ENCODE measurements at places on chromosomes 5 and 9.

DNA sequence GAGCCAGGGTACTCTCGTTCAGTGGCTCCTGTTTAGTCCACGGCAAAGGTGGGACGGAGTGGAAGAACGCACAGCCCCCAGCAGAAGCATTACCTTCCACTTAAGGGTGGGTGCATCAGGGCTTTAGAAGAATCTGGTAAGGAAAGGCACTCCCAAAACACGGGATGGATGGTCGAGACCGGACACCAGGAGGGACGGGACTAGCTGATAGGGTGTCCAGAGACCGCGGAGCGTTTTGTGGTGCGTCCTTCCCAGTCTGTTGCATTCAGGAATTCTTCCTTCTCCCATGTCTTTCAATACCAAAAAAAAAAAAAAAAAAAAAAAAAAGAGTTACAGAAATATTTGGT lies 545 bp upstream of the CTSV start:
- no peaks in the 10 kb centered on the region for H3K36me3 ChIP-seq
- peaks cover 2% of the 10 kb centered on the region for H3K4me1 ChIP-seq
- peaks cover 48% of the 10 kb centered on the region for H3K27me3 ChIP-seq
- no peak overlapping the region for H3K27ac ChIP-seq
- peak overlapping the region; percentile 85 for H3K4me3 ChIP-seq

GRCh38 chr5:43582082-43583005 lies 20.6 kb upstream of the NNT start:
- no peak overlapping the region for H3K4me3 ChIP-seq
- no peaks in the 10 kb centered on the region for H3K4me1 ChIP-seq

- peaks cover 28% of the 10 kb centered on the region for H3K36me3 ChIP-seq
- H3K4me3 ChIP-seq: no peak overlapping the region
- no peak overlapping the region for H3K27ac ChIP-seq
- peaks cover 52% of the 10 kb centered on the region for H3K4me1 ChIP-seq
- H3K27me3 ChIP-seq: no peaks in the 10 kb centered on the region
Observed at GRCh38 chr5:39019254-39019653, 54.9 kb downstream of the RICTOR start.

- H3K36me3 ChIP-seq: no peaks in the 10 kb centered on the region
- peaks cover 9% of the 10 kb centered on the region for H3K4me1 ChIP-seq
- H3K27ac ChIP-seq: no peak overlapping the region
- H3K27me3 ChIP-seq: peaks cover 15% of the 10 kb centered on the region
Observed at GRCh38 chr9:69674716-69675438, 2.7 kb upstream of the APBA1 start.

DNA sequence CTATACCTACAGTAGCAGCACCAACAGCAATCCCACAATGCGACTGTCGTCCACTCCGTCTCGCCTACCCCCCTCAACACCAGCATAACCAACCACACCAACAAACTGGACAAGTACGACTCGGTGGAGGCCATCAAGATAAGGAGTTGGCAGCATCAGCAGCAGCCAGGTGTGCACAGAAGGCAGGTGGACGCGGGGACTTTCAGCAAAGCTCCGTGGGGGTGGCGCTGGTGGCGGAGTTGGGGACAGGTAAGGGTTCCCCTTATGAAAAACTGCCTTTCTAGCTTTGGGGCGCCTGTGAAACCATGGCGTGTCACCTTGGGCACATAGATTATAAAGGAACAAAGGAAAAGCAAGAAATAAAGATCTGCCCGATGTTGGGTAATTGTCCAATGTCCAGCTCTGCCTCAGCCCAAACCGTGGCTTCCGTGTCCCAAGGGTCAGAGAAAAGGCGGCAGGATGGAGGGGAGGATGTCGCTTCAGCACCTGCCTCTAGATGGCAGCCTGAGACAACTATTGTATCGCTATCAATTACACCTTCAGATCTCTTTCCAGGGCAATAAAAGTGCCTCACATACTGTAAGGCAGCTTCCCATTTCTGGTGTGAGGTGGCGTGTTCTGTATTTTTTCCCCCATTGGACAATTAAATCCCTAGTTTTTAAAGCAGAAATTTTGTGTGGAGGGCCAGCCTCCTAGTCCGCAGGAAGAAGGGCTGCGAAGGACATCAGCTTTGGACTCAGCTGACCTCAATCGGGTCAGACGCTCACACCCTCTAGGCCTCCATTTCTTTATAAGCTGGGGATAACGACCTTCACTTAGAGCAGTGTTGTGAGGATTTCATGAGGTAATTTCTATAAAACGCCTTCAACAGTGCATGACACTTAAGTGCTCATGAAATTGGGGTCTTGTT lies 58.8 kb downstream of the MTRR start:
- peaks cover 7% of the 10 kb centered on the region for H3K27me3 ChIP-seq
- no peak overlapping the region for H3K27ac ChIP-seq
- H3K36me3 ChIP-seq: no peaks in the 10 kb centered on the region
- peaks cover 4% of the 10 kb centered on the region for H3K4me1 ChIP-seq

DNA sequence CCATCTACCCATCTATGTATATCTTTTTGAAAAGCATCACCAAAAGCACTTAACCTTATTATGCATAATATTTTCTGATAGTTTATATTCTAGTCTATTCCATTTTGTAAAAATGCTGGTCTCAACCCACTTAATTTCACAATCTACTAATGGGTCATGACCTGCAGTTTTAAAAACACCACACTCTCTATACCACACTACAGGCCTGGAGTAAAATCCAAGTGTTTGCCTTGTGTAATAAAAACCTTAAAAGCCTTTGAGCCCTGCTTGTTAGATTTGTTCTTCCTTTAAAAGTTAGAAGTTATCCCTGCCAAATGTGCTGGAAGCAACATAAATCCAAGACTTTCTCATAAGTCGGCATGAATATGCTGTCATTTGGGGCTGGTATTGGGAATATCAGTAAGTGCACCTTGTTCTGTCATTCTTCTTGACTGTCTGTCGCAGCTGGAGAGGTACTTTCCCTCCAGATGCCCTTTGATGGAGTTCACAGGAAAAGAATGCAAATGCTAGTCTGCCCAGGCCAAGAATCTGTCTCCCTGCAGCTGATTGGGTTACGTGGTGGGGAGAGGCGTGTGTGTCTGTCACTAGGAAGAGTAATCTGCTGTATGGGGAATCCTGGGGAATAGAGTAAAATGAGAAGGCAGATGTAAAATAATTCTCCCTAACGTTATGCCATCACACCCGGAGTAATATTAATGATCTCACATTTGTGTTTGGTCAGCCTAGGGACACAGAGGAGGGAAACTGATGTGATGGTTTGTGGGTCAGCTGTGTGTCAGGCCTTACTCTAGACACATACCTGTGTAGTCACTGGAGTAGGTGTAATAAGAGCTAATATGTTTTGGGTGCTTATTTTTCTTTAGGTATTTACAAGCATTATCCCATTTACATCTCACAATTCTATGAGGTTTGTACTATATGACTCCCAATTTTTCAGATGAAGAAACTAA lies 79.4 kb downstream of the ZNF366 start:
- no peaks in the 10 kb centered on the region for H3K36me3 ChIP-seq
- H3K4me1 ChIP-seq: no peaks in the 10 kb centered on the region
- no peak overlapping the region for H3K27ac ChIP-seq
- DNase-seq: no peak
- H3K27me3 ChIP-seq: peaks cover 18% of the 10 kb centered on the region

DNA sequence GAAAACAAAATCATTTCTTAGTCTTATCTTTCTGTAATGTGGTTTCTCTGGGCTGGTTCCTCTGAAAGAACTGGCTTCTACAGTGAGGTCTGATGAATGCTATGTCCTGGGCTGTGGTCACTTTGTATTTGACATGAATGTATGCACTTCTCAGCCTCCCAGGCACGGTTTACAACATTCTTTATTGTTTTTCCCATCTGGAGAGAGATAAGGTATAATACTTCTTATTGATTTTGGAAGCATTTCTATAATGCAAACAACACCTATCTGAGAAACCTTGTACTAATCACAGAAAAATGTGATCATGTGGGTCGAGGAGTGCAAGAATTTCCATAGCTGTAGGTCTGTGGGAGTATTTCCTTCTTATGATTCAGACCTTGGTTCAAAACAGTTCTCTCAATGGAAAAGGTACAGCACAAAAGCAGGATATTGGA lies 46.9 kb downstream of the ACTBL2 start:
- H3K4me1 ChIP-seq: no peaks in the 10 kb centered on the region
- H3K4me3 ChIP-seq: no peak overlapping the region
- peaks cover 2% of the 10 kb centered on the region for H3K27me3 ChIP-seq

GRCh38 chr5:1068204-1068894 lies 43.5 kb downstream of the SLC12A7 start:
- H3K36me3 ChIP-seq: no peaks in the 10 kb centered on the region
- no peak overlapping the region for H3K4me3 ChIP-seq
- H3K27me3 ChIP-seq: no peaks in the 10 kb centered on the region
- no peak overlapping the region for H3K27ac ChIP-seq
- DNase-seq: no peak

DNA sequence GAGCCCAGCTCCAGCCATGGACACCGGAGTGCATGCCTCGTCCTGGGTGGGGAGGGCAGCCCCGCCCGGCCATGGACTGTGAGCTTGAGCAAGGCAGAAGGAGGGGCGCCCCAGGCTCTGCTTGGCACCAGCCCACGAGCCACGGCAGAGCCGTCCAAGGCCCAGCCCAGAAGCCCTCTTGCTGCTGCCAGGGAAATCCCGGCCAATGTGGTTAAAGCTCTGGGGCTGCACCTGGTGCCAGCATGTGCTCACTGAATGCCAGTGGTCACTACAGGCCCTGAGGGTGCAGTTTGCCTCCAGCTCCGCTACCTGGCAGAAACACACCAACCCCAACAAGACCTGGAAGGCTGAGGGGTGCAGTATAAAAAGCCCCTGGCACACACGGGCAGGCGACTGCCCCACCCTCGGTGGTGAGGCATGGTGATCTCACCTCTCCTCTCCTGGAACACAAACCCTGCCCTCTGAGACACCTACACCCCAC lies 11.8 kb downstream of the BRD3 start:
- no peak for DNase-seq
- H3K27ac ChIP-seq: no peak overlapping the region
- H3K4me1 ChIP-seq: peaks cover 28% of the 10 kb centered on the region
- peaks cover 3% of the 10 kb centered on the region for H3K36me3 ChIP-seq

DNA sequence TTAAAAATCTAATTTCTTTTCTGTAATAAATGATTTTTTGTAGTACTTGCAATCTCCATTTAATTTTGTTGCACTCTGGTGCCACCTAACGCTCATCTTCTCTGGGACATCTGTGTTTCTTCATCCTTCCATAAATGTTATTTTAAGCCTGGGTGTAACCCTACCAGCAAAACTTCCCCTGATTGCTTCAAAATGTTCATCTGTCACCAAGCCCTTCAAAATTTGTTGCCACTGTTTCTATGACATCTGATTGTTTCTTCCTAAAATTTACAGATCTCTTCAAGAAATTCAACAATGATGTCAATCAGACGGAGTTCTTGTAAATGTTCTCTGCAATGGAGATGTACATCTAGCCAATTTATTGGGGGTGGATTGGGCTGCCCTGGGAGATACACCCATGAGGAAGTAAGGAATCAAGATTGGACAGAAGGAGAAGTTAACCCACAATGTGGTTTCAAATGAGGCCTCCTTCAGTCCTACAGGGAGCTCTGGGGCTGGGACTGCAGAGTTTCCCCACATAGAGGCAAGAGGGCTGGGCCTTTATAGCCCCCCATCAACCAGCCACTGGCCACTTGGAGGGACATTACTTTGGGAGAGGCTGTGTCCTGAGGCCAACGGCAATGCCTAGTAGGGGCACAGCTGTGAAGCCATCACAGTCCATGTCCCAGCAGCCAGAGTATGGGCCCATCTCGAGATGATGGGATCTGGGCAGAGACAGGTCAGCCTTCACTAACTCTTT lies 23.3 kb downstream of the MCTP1 start:
- no peaks in the 10 kb centered on the region for H3K36me3 ChIP-seq
- DNase-seq: peak; percentile 38
- H3K4me1 ChIP-seq: no peaks in the 10 kb centered on the region
- H3K27ac ChIP-seq: no peak overlapping the region
- H3K27me3 ChIP-seq: peaks cover 6% of the 10 kb centered on the region

GRCh38 chr9:127792417-127793031 lies 6.7 kb downstream of the CDK9 start:
- H3K36me3 ChIP-seq: peaks cover 33% of the 10 kb centered on the region
- H3K4me1 ChIP-seq: peaks cover 41% of the 10 kb centered on the region
- no peaks in the 10 kb centered on the region for H3K27me3 ChIP-seq
- peak overlapping the region; percentile 53 for H3K27ac ChIP-seq

- no peaks in the 10 kb centered on the region for H3K27me3 ChIP-seq
- no peak overlapping the region for H3K4me3 ChIP-seq
- H3K36me3 ChIP-seq: no peaks in the 10 kb centered on the region
- H3K27ac ChIP-seq: no peak overlapping the region
- H3K4me1 ChIP-seq: no peaks in the 10 kb centered on the region
Observed at GRCh38 chr5:10668697-10669096, 92.3 kb downstream of the DAP start.

DNA sequence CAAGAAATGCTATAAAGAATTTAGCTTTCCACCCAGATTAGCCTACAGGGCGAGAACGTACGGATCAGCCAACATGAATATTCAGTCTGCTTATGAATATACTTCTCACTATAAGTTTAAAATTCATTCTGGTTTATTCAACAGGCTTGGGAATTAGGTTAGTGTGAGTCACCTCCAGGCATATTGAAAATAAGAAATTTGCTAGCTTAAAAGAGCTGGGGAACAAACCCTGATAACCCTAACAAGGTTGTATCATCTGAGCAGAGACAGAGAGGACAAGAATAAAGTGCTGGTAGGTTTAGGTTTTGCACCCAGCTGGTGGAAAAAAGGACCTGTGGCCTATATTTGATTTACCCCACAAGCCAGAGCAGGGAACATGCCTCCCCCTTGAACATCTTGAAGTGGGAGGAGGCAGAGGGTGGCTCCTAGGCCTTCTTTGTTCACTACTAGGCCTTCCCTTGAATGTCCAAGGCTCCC lies 12.3 kb downstream of the FNBP1 start:
- no peak for DNase-seq
- no peak overlapping the region for H3K4me3 ChIP-seq
- H3K4me1 ChIP-seq: peaks cover 97% of the 10 kb centered on the region
- no peaks in the 10 kb centered on the region for H3K27me3 ChIP-seq
- peaks cover 11% of the 10 kb centered on the region for H3K36me3 ChIP-seq
- H3K27ac ChIP-seq: peak overlapping the region; percentile 93

DNA sequence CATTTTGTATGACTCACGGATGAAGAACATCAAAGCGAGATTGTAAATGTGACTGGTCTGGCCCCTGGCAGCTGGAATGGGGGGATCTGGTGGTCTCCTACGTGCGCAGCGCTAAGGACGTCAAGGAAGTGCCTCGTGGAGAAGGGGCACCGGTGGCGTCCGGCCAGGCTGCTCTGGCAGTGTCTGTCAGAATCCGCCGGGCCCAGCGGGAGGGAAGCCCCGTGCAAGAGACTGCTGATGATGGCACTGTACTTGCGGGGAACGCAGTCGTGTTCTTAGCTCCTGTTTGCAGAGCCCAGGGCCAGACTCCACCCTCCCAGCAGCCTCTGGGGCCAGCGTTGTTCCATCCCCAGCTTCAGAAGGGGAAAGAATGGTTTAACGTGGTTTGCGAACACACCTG lies 75.5 kb downstream of the COL5A1 start:
- H3K36me3 ChIP-seq: no peaks in the 10 kb centered on the region
- DNase-seq: no peak
- no peak overlapping the region for H3K4me3 ChIP-seq
- H3K27me3 ChIP-seq: no peaks in the 10 kb centered on the region
- H3K4me1 ChIP-seq: peaks cover 1% of the 10 kb centered on the region

GRCh38 chr5:121121786-121122185 lies 657.7 kb downstream of the PRR16 start:
- no peak for DNase-seq
- H3K4me3 ChIP-seq: no peak overlapping the region
- H3K27ac ChIP-seq: no peak overlapping the region
- no peaks in the 10 kb centered on the region for H3K36me3 ChIP-seq
- H3K27me3 ChIP-seq: no peaks in the 10 kb centered on the region
- H3K4me1 ChIP-seq: no peaks in the 10 kb centered on the region

GRCh38 chr5:388266-389196 lies 54.4 kb upstream of the EXOC3 start:
- DNase-seq: no peak
- no peak overlapping the region for H3K4me3 ChIP-seq
- peaks cover 7% of the 10 kb centered on the region for H3K36me3 ChIP-seq
- H3K27me3 ChIP-seq: no peaks in the 10 kb centered on the region

GRCh38 chr9:96720435-96720834 lies 57.5 kb downstream of the ZNF510 start:
- peaks cover 2% of the 10 kb centered on the region for H3K36me3 ChIP-seq
- no peak for DNase-seq
- no peak overlapping the region for H3K4me3 ChIP-seq
